ENCODE measurements at places on chromosomes 12 and 14.

DNA sequence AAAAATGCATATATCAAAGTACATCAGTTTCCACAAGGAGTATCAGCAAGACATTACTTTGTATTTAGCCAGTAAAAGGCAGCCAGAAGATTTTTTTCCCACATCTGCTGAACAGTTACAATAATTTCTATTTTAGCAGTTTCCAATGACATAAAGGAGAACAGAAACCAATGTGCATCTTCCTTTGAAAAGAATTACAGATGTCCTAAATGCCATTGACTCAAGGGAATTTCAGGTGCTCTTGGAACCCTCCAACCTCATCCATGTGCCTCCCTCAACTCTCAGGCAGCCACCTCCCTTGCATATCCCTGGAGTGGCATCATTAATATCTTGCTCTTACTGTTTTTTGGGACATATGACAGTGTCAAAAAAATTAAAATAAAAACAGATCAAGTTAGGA is 62.2 kb upstream of the ST8SIA1 start:
- no peak for DNase-seq

- DNase-seq: no peak
These were observed 65.1 kb upstream of the TRHDE start for GRCh38 chr12:72207079-72207478.

DNA sequence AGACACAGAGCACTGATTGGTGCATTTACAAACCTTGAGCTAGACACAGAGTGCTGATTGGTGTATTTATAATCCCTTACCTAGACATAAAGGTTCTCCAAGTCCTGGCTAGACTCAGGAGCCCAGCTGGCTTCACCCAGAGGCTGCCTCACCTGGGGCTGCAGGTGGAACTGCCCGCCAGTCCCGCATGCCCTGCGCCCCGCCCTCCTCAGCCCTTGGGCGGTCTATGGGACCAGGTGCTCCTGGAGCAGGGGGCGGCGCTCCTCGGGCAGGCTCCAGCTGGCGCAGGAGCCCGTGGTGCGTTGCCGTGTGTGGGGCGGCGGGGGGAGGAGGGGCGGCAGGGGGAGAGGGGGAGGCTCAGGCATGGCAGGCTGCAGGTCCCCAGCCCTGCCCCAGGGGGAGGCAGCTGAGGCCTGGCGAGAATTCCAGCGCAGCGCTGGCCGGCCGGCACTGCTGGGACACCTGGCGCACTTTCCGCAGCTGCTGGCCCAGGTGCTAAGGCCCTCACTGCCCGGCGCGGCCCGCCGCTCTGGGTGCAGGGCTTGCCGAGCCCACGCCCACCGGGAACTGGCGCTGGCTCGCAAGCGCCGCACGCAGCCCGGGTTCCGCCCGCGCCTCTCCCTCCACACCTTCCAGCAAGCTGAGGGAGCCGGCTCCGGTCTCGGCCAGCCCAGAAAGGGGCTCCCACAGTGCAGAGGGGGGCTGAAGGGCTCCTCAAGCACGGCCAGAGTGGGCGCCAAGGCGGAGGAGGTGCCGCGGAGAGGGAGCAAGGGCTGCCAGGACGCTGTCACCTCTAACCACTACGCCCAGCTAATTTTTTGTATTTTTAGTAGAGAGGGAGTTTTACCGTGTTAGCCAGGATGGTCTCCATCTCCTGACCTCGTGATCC is 3.1 kb upstream of the SLCO1B3 start:
- DNase-seq: no peak

DNA sequence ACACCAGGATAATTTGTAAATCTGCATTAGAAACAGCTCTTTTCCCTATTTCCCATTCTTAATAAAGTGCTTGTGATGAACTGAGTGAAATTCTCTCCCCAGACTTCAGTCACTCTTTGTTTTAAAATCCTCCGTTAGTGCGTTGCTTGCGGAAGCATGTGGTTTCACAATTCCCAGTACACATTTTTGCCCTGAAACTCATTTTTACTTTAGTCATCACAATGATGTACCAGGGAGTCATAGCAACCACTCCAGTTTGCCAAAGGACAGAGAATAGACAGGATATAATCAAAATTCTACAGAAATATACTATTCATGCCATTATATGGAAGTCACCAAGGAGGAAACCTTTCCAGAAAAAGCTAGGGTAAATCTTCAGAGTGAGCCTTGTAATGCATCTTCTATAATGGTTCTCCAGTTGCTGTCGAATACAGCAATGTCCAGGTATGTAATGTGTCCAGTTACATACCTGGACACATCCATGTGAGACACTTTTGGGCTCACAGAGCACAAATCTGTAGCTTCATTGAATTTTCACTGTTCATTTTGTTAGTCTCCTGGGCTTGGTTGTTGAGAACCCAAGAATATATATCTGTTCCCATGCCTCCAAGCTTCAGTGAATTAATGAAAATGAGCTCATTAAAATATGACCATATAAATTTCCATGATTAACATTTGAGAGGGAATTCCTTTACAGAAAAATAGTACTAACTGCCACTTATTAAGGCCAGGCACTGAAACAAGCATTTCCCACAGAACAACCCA is 57.8 kb downstream of the GPR135 start:
- no peak for DNase-seq

DNA sequence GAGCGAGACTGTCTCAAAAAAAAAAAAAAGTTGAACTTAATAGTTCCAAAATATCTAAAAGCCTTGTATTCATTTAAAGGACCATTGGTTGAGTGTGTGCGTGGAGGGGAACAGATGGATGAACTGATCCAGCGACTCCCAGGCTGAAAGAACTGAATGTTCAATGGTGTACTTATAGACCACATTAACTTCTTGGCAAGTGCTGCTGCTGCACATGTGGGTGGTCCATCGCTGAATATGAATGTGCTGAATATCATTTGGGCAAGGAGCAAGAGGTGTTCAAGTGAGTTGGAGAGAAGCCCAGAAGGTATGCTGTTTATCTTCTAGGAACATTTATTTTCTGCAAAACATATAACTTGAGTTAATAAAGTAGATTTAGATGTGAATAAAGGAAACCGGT is 289.0 kb upstream of the RPL10L start:
- DNase-seq: no peak

DNA sequence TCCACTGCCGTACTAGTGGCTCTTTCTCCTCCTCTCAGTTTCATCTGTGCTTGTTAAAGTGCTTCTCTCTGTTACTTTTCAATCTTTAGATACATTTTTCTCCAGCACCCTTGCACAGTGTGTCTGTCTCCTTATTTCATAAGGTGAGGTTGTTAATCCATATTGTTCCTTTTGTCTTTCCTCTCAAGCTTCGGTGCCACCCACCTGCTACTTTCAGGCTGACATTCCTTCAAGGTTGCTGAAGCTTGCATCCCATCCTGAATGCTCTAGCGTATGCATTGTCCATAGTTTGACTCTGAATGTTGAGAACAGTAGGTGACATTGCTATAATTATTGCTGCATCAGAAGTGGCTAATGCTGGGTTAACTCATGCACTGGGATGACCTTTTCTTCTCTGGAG is 20.6 kb downstream of the TUNAR start:
- DNase-seq: no peak

DNA sequence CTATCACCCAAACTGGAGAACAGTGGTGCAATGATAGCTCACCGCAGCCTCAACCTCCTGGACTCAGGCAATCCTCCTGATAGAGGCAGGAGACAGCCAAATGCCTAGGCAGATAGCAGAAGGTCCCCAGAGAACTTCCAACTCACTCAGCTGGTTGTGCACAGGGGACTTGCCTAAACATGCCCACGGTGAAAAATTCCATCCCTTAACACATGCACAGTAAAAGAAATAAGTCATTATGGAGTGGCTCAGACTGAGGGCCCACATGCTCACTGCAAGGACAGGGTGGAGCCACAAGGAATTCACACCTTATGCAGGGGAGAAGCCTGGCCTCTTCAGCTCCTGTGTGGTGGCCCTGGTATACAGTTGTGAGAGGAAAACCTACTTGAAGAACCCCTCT is 525.8 kb upstream of the ATP2B1 start:
- DNase-seq: no peak

DNA sequence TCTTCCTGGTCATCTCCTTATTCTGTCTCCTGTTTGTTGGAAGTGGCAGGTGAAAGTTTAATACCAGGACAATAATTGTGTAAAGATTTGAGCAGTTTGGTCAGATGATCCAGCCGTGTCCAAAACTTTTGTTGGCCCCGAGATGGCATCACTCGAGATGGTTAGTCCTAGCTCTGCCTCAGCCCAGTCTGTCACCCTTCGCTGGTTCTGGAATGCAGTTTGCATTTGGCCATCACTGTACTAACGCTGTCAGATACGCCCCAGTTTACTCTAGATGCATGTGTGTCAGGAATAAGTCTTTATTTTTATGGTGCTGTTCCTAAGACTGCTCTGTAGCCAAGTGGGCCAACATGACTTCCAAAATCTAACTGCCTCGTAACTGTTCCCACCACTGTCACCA is 79.6 kb downstream of the MOK start:
- no peak for DNase-seq

- no peak for DNase-seq
These were observed 16.4 kb downstream of the PCBP2 start for GRCh38 chr12:53468282-53468681.

- DNase-seq: no peak
These were observed 19.8 kb downstream of the HVCN1 start for GRCh38 chr12:110669193-110669502.
